ENCODE measurements at places on chromosomes 5 and 9.

DNA sequence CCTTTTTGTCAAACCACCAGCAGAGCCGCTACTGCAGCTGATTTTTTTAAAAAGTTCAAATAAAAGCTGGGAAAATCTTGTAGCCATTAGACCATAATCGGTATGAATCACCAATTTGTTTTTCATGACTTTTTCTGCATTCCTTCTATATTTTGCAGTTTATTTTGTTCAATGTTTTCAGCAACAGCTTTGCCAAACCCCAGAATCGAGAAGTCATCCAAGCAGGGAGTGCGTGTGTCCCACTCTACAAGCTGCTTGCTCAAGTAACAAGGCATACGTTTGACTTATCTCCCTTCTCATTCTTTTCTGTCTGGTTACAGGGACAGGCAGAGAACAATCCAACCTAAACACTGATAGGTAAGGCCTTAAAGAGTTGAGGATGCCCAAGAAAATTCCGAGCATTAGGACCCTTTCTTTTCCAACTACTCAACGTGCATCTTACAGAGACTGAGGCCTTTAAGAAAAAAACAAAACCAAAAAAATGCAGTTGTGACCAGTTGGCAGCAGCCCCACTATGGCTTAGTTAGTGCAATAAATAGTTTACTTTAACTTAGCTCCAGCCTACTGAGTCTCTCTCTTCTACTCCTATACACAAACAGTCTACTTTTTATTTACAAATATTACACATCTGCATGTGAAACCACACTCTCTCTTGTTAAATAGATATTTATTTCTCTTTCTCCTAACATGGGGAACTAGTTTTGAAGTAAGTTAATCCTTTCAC is 134.7 kb upstream of the SLIT3 start:
- no peak for DNase-seq

GRCh38 chr9:98218562-98219363 is 26.3 kb upstream of the CORO2A start:
- peak; percentile 43 for DNase-seq

DNA sequence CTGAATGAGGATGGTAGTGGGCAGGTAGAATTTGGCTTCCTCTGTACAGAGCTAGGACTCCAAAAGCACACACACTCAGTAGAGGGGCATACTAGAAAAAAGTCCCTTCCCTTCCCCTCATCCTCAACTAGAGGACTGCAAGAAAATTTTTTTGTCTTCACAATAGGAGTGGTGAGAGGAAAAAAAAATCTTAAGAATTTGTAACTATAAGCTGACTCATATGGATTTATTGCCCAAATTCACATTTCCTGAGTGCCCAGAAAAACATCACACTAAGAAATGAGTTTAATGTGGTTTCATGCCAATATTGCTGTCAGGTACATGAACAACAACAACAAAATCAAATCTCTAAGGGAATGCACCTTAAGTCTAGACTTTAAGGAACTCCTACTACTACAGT is 43.7 kb downstream of the RANBP6 start:
- DNase-seq: peak; percentile 40

- DNase-seq: peak; percentile 89
These were observed 1.1 kb downstream of the POLR1E start for GRCh38 chr9:37486616-37487548.

GRCh38 chr9:93099551-93100275 is 3.7 kb downstream of the CARD19 start:
- no peak for DNase-seq

DNA sequence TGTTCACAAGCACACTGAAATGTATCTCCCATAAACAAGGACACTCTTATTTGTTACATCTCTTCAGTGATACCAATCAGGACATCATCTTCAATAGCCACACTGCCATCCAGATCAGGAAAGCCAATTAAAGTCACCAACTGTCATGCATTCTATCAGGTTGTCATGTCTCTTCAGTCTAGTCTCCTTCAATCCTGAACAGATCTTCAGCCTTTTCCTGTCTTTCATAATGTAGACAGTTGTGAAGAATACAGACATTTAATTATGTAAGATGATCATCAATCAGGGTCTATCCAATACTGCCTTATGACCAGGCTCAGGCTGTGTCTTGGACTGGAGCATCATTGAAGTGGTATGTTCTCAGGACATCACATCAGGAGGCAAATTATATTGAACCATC is 419.8 kb upstream of the SMC2 start:
- no peak for DNase-seq

DNA sequence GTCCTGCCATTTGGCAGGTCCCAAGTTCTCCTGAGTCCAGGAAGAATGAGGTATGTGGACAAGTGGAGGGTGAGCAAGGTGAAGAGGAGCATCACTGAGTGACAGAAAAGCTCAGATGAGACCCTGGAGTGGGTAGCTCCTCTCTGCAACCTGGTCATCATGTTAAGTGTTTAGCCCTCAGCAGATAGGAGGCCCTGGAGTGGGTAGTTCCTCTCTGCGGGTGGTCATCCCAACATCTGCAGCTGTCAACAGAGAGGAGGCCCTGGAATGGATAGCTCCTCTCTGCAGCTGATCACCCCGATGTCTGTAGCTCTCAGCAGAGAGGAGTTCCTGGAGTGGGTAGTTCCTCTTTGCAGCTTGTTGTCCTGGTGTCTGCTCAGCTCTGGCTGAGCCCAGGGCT is 48.4 kb downstream of the NDUFAF2 start:
- no peak for DNase-seq

DNA sequence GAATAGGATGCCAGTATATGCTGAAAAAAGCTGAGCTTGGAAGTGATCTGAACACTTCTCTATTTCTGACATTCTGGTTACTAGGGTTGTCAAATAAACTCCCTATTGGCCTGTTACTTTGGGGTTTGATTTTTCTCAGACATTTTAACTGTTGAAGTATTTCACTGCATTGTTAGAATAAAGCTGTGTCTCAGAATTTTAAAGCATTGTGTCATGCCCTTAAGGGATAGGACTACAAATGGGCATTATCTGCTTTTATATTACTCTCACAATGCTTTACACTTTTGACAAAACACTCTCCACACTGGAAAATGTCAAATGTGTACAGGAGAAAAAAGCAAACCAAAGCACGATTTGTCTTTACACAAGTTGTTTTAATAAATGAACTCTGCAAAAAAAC is 16.8 kb upstream of the GPR21 start:
- no peak for DNase-seq

DNA sequence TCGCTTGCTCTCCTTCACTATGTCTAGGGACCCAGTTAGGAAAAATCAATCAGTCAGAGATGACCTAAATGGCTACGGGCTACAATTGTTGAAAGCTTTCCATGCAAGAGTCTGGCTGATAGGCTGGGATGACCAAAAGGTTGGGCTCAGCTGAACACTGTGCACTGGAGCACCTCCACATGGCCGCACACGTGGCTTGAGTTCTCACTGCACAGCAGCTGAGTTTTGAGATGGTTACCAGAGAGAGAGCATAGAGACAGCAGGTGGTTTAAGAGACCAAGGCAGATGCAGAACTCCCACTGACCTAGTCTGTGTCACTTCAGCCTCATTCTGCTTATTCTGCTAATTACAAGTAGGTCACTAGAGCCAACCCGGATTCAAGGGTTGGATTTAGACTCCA is 2354.8 kb upstream of the C9orf72 start:
- no peak for DNase-seq

GRCh38 chr9:127578952-127579853 is 32.9 kb upstream of the STXBP1 start:
- peak; percentile 96 for DNase-seq

DNA sequence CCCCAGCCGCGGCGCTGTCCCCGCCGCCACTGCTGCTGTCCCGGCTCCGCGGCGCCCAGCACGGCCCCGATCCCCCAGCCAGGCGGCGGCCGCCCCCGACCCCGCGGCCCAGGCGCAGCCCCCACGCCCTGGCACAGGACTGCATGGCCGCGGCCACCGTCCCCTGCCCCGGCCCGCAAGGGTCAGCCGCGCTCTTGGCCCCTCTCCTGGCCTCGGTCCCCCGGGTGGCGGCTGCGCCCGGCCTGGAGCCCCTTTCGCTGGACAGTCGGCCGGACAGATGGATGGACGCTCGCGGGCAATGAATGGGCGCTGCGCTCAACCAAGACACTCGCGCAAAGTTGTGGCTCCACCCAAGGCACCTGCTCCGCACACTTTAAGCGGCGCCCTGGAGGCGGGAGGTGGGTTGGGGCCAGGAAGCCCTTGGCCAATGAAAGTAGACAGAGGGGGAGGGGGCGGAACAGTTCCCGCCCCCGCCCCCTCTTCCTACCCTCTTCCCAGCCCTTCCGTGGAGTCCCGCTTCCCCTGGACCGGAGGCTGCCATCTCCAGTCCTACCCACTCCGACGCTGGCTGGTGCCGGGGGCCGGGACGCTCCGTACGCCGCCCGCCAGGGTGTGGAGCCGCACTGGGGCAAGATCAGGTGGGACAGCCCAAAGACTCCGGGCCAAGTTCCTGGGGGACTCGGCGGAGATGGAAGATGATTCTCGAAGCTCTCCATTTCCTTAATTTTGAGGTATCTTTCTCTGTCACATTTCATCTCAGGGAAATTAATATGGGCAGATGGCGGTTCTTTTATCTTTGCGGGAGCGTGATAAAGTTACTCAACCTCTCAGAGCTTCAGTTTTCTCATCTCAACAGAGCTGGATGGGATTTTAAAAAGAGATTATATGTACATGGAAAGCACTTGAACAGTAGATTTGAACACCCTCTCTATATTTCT is at the start of gene GLDC:
Gene GLDC, minus strand, starts transcription at position 375 of the 938 bp plus-strand sequence. Its CDS starts 230 bp downstream, at position 145.
- DNase-seq: peak; percentile 41

- peak; percentile 77 for DNase-seq
These were observed 29.3 kb downstream of the PTPA start for GRCh38 chr9:129140397-129141065.

- DNase-seq: peak; percentile 4
These were observed 103.3 kb downstream of the FBXL17 start for GRCh38 chr5:108278285-108279240.

GRCh38 chr9:114487607-114488300 is 17.5 kb downstream of the WHRN start:
- DNase-seq: peak; percentile 76

DNA sequence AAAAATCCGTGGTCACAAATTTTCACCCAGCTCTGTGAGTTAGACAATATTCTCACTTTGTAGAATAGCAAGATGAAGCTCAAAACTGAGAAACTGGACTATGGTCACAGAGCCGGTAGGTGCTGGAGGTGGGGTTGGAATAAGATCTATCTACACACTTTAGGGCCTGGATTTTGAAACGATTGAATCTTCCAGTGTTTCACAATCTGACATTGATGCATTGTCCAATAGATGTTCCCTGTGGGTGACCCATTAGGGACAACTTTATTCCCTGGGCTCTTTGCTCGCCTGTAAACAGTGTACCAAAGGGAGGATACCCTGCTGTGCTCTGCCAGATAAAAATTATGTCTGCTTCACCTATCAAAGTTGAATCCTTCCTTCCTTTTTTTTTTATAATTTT is 145.4 kb upstream of the MPDZ start:
- no peak for DNase-seq

DNA sequence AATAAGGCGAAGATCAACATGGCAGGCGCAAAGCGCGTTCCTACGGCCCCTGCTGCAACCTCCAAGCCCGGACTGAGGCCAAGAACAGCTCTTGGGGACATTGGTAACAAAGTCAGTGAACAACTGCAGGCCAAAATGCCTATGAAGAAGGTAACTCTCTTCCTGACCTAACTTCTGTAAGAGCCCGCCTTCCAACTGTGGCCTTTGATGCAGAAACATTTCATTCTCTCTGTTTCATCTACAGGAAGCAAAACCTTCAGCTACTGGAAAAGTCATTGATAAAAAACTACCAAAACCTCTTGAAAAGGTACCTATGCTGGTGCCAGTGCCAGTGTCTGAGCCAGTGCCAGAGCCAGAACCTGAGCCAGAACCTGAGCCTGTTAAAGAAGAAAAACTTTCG is 979 bp downstream of the CCNB1 start:
- DNase-seq: no peak

- DNase-seq: no peak
These were observed 74.7 kb upstream of the SPIN1 start for GRCh38 chr9:88313364-88314220.

GRCh38 chr9:20623021-20623747 is 885 bp upstream of the MLLT3 start:
- peak; percentile 52 for DNase-seq

DNA sequence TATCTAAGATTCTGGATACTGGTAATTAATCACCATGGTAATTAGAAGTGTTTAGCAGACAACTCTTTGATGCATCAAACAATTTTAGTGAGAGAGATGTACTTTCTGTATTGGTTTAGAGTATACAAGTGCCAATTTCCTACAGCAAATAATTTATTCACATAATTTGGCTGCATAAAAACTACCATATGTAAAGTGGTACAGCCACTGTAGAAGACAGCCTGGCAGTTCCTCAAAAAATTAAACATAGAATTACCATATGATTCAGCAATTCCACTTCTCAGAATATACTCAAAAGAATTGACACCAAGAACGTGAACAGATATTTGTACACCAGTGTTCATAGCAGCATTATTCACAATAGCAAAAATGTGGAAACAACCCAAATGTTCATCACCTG is 36.2 kb downstream of the PHAX start:
- DNase-seq: no peak

- DNase-seq: peak; percentile 75
These were observed 566.0 kb downstream of the CAAP1 start for GRCh38 chr9:26326563-26326962.

- no peak for DNase-seq
These were observed 37.1 kb upstream of the GDNF start for GRCh38 chr5:37876943-37877342.

GRCh38 chr9:1217076-1217475 is 166.9 kb downstream of the DMRT2 start:
- no peak for DNase-seq

DNA sequence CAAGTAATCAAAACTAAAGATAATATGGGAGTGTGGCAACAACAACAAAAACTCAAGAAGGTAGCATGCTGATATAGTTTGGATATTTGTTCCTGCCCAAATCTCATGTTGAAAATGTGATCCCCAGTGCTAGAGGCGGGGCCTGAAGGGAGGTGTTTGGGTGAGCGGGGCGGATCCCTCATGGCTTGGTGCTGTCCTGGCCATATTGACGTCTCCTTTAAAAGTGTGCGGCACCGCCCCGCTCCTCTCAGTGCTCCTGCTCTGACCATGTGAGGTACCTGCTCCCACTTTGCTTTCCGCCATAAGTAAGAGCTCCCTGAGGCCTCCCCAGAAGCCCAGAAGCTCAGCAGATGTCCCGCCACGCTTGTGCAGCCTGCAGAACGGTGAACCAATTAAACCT is 25.6 kb downstream of the MED27 start:
- no peak for DNase-seq
